ENCODE measurements at places on chromosomes 2 and 18.
A peak's percentile ranks its signal among the peaks of the same experiment; 100 is the strongest.

DNA sequence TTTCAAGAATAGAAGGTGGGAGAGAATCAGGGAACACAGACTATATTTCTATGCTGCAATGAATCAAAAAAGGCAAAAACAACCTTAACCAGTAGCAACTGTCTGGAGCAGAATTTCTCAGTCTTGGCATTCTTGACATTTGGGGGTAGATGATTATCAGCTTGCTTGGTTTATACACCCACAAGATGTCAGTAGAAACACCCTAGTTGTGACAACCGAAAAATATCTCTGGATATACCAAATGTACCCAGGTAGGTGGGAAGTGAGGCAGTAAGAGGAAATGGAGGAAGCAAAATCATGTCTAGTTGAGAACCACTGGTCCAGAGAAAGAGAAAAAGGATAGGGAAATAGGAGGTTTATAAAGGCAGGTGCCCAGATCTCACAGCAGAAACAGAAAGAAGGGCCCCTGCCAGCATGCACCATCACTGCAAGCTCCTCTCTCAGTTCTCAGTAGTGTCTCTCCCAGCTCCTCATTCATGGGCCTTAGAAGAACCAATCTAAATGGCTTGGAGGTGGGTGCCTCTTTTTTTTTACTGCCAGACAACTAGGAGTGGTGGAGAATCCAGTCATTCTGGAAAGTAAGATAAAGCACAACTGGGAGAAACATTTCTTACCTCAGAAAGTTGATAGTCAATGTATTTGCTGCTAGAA, 50.4 kb downstream of the MBD2 start:
- no peaks in the 10 kb centered on the region for H3K4me1 ChIP-seq
- no peaks in the 10 kb centered on the region for H3K27me3 ChIP-seq
- H3K4me3 ChIP-seq: no peak overlapping the region
- H3K36me3 ChIP-seq: no peaks in the 10 kb centered on the region

- DNase-seq: no peak
- H3K36me3 ChIP-seq: no peaks in the 10 kb centered on the region
- no peaks in the 10 kb centered on the region for H3K4me1 ChIP-seq
- peaks cover 19% of the 10 kb centered on the region for H3K27me3 ChIP-seq
- no peak overlapping the region for H3K27ac ChIP-seq
- peak overlapping the region; percentile 74 for H3K4me3 ChIP-seq
These were observed 20.4 kb upstream of the PAPOLG start for GRCh38 chr2:60735496-60736250.

DNA sequence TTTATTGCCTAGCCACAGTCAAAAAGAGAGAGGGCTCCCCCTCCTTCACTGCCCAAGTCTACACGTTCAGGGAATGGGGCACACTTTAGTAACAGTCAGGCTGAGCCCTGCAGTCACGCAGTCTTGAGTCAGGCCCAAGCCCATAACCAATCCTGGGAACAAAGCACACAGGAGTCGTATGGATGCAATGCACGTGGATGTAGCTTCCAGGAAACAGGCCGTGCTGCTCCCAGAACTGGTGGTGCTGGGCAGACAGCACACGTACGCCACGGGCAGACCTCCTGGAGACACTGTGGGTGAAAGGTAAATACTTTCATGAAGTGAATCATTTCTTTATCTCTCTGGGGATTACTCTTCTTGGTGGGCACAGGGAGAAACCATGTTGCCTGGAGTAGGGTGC, 30.0 kb upstream of the MBP start:
- H3K4me1 ChIP-seq: peaks cover 32% of the 10 kb centered on the region
- H3K27ac ChIP-seq: no peak overlapping the region
- H3K27me3 ChIP-seq: no peaks in the 10 kb centered on the region
- DNase-seq: no peak
- H3K36me3 ChIP-seq: no peaks in the 10 kb centered on the region

DNA sequence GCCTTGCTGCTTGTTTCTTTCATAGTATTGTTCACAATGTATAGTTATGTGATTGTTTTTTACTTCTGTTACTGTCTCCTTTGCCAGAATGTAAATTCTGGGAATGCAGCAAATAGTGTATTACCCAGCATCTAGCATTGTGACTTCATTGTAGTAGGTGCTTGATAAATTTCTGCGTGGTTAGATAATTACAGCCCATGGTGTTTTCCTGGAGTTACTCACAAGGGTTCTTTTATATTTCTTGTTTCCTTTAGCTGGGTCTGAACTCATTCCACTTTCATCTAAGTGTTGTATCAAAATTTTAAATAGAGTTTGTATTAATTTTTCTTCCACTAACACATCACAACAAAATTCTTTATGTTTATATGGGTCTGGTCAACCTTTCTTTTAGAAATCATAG, 132.6 kb downstream of the MAP4K4 start:
- no peak overlapping the region for H3K4me3 ChIP-seq
- no peaks in the 10 kb centered on the region for H3K4me1 ChIP-seq
- peaks cover 5% of the 10 kb centered on the region for H3K36me3 ChIP-seq
- H3K27me3 ChIP-seq: no peaks in the 10 kb centered on the region
- no peak overlapping the region for H3K27ac ChIP-seq
- DNase-seq: no peak
